SK-N-SH treated with all-trans-retinoic acid at 6 μM for 48 hours (cell line): ENCODE measurements at places on chromosomes 2 and 18.

GRCh38 chr18:25825979-25826776 lies 264.2 kb downstream of the SS18 start:
- ATAC-seq: peak; percentile 3; the same call in 1 of the 3 replicates

- no peak for ATAC-seq
These were observed 41.5 kb downstream of the TSHZ1 start for GRCh38 chr18:75252136-75252535.

- ATAC-seq: peak; percentile 94
These were observed 54.7 kb downstream of the SPRED2 start for GRCh38 chr2:65377556-65378192.

DNA sequence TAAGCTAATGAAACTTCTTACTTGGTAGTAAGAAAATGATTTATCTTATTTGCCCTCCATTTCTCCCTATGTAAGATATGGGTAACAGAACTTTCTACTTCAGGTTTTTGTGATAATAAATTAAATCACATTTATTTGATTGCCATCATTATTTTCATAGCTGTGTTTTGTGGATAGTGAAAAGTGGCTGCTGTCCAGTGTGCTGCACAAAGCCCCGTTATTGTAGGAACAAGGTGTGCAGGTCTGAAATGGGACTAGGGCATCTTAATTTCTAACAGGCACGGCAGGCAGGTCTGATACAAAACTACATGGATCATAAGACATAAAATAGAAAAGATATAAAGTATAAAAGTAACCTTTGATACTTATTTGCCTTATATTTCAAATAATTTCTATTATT lies 51.6 kb upstream of the THSD7B start:
- no peak for ATAC-seq

GRCh38 chr2:67651565-67651964 lies 254.4 kb downstream of the ETAA1 start:
- no peak for ATAC-seq

DNA sequence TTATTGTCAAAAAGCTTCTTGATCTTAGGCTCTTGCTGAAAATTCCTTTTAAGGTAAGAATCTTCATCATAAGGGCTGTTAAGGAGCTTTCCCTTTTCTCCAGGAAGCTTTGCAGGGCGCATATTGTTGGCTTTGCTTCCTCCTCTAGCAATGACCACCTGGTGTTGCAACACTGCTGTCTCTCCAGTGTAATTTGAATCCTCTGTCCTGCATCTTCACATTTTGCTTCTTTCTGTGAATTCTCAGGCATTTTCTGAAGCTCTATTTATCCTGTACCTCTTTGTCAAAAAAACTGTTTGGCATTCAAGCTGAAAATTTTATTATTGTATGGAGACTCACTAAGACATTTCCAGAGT lies 533.1 kb upstream of the CHAC2 start:
- ATAC-seq: no peak

- peak; percentile 59; the same call in 1 of the 3 replicates for ATAC-seq
These were observed 6.4 kb downstream of the MYT1L start for GRCh38 chr2:2324565-2325101.

DNA sequence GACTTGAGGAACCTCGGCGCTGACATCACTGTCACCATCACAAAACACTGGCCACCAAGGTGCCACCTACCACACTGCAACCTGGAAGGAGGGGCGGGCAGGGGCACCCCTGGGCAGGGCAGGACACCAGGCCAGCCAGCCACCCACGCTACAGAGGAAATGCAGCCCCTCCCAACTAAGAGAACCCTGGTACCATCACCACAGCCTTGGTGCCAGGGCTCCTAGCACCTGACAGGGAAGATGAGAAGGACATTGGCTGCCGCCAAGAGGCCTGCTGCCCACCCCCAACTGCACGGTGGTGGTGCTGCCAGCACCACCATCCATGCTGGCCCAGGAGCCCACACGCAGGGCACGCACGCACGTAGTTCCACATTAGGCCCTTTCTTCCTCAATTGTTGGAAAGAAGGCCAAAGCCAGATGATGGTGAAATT lies 88.7 kb downstream of the HDAC4 start:
- no peak for ATAC-seq

- ATAC-seq: no peak
These were observed 99.7 kb downstream of the HDAC4 start for GRCh38 chr2:239300871-239301735.

GRCh38 chr2:114122930-114123329 lies 233.0 kb downstream of the ACTR3 start:
- ATAC-seq: no peak

DNA sequence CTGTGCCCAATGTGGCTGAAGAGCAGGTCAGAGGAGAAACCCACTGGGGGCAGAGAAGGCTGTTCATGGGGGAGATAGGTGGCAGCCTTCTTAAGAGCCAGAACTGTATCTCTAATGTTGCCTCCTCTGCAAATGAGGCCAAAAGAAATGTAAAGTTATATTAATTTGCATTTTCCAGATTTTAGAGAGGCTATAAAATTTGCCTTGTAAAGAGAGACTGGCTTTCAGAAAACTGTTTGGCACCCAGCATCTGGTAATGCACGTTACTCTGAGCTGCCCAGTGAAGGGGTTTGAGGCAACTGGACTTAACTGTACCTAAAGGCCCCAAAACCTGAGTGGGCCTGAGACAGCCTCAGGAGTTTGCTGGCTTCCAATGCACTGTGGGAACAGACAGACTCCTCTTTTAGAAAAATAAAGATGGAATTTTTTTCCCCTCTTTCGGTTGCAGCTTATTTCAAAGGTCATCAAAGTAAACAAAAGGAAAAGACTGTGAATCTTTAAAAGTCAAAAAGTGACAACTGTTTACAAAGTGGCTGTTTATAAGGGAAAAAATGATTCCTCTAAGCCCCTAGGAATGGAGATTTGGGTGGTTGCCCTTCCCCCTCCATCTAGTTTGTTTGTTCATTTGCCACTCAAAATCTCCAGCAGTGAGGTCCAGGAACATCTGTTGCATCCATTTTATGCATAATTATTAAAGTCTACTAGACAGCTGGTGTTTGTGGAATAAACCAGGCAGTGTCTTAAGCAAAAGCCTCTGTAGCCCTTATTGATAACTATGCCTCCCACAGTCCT lies 132.2 kb upstream of the ZFP36L2 start:
- ATAC-seq: no peak

- no peak for ATAC-seq
These were observed 213.9 kb downstream of the PTH2R start for GRCh38 chr2:208620487-208620978.

- ATAC-seq: no peak
These were observed 123.5 kb upstream of the DAPL1 start for GRCh38 chr2:158671360-158672245.

GRCh38 chr2:72300147-72300684 lies 152.6 kb upstream of the CYP26B1 start:
- no peak for ATAC-seq
